Dermis microvascular lymphatic vessel endothelial cell (primary cell): ENCODE measurements at places on chromosomes 5 and 9. TPM values are rescaled to one million over a fixed set of nuclear protein-coding genes. Genes with fewer than 3 reads are reported as not detected.

- DNase-seq = no peak
Observed at GRCh38 chr9:35518981-35519679, 29.2 kb downstream of the RUSC2 start.

Gene NUTM2G
- total RNA-seq = not detected in 2 replicates

Gene FOXD4L6
- under 0.01 TPM in 1 of 2 replicates, not detected in the other for total RNA-seq

- no peak for DNase-seq
Observed at GRCh38 chr9:11338130-11338529, 725.3 kb upstream of the PTPRD start.

Gene TPPP
- 0.13 TPM in 2 replicates for total RNA-seq

Gene C5orf52
- total RNA-seq = not detected in 2 replicates

DNA sequence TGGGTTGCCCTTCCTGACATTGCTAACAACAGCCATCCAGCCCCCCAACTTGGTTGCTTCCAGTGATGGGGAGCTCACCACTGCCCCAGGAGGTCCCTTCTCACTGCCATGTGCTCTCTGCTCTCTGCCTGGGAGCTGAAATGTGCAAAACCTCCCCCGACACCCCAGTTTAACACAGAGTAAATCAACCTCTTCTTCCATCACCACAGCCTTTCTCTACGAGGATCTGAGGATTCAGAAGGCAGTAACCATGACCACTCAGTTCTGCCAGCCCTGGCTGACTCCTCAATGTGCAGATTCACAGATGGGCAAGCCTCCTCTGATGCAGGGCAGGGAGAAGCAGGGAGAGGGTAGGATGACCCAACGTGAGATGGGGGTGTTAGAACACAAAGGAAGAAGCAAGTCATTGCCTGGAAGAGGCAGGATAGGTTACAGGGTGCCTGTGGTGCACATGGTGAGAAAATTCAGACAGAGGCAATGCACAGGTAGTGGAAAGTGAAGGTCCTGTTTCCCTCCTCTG, 185.0 kb downstream of the DAB2IP start:
- DNase-seq = no peak

Gene SAPCD2
- total RNA-seq = 5.1 and 10.3 TPM in 2 replicates

DNA sequence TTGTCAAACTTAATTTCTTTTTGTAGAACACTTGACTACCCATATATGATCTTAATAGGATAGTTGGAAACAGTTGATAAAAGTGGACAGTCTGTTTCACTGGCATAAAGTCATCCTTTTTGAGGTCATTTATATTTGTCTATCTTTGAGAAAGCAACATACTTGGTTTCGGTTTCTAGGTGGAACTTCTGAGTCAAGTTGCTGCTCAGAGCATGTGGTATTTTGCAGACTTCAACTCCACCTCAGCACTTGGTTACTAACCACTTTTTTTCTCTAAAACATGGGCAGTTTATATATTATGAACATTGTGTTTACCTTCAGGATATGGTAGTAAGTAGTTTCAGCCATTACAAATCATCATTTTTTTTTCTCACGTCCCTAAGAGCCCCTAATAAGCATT, 1749.0 kb upstream of the C9orf72 start:
- DNase-seq = no peak

- no peak for DNase-seq
Observed at GRCh38 chr9:20437476-20437875, 184.8 kb downstream of the MLLT3 start.

- DNase-seq = peak; percentile 67
Observed at GRCh38 chr5:148374690-148375360, 8.9 kb upstream of the FBXO38 start.

DNA sequence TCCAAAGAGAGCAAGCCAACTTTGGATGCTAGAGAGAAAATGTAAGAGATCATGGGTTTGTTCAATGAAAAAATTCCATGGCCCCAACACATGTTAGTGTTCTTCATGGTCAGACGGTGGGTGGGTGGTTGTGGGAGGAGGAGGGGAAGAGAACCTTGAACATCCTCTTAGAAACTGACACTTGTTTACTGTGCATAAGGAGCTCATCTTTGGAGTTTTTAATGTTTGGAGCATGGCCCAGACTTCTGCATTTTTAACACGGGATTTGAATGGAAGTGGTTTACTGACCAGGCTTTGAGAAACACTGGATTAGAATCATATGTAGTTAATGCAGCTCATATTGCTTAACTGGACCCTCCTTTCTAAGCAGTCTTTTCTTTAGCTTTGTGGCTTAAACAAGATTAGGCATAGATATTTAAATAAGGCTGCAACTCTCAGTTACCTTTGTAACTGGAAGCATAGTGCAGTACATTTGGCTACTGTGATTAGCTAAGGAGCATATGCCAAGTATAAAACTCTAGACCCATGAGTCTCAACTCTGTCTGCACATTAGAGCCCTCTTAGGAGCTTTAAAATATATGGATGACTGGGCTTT, 60.1 kb downstream of the FOCAD start:
- DNase-seq = no peak

- no peak for DNase-seq
Observed at GRCh38 chr5:148923023-148923422, 96.6 kb downstream of the ADRB2 start.

GRCh38 chr9:16294133-16294770, 576.2 kb downstream of the BNC2 start:
- no peak for DNase-seq

DNA sequence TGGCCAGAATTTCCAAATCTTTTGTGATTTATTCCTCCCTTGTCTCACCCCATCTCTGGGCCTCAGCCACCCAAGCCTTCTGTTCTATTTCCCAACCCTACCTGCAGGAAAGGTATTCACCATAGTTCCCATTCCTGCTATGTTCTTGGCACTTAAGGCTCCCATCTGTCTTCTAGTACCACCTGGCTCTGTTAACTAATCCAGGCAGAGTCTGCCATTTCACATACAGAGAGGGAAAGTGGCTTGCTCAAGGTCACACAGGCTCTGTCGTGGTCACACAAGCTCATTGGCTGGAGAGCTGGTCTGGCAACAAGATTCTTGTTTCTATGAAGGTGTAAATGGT, 35.2 kb downstream of the COL27A1 start:
- no peak for DNase-seq

DNA sequence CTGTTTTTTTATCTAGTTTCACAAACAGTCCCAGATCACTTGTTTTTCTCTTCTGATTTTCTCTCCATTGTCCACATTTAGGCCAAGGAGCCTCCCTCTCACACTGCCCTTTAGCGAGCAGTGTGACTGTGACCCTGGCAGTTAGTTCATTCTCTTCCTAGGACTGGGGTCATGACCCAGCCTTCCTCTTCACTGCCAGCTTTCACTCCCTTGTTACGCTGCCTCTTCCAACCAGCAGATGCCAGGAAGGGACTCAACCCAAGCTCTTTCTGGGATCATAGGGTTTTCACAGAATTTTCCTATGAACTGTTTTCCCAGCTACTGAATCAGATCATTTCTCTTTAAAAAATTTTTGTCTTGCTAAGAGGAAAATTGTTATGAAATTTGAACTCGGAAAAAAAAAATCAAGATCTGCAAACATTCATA, 70.9 kb downstream of the LMNB1 start:
- peak; percentile 54 for DNase-seq

GRCh38 chr5:181059297-181060230, 19.5 kb downstream of the BTNL9 start:
- no peak for DNase-seq

GRCh38 chr9:83957248-83957513, 22.8 kb downstream of the HNRNPK start:
- no peak for DNase-seq

Gene RAPGEF1
- 32.9 and 41.3 TPM in 2 replicates for total RNA-seq

GRCh38 chr5:163567811-163568210, 62.4 kb downstream of the MAT2B start:
- no peak for DNase-seq

GRCh38 chr5:104084896-104085295, 522.3 kb upstream of the NUDT12 start:
- DNase-seq = no peak

- no peak for DNase-seq
Observed at GRCh38 chr9:90802386-90802985, 867 bp downstream of the SYK start.

DNA sequence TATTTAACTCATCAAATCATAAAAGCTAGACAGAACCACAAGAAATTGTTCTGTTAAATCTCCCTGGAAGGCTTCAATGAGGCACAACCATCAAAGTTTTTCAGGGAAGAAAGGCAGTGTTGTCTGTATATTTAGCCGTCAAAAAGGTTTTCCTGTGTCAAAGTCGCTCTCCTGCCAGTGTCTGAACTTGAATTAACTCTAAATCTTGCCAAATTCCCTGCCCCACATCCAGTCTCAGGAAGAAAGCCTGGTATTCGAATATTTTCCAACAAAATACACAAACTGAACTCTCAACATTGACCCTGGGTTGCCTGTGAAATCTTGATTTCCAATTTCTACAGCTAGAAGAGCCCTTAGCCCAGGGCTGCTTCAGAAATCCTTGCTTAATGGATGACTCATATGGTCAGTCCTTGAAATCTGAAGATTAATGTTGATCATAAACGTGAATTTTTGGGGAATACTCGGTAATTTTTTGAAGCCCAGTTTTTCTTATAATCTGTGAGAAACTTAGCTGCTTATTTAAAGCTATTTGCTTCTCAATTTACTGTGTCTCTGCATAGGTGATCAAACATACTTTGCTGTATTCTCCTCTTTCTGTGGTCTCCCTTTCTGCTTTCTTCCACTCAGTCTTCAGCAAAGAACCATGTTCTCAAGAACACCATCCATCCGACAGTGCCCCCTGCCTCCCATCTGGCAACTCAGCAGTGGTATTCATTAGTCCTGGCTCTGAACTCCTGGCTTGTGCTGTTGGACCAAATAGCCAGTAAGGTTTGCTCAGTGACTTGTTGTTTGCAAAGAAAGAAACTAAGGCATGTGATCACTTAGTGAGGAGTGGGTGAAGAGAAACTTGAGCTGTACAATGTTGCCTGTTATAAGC, 58.9 kb downstream of the NREP start:
- no peak for DNase-seq

Gene UBTD2
- total RNA-seq = 15.7 and 18.3 TPM in 2 replicates

Gene GKAP1
- total RNA-seq = 0.64 and 0.89 TPM in 2 replicates

GRCh38 chr5:142618130-142618523, 67.8 kb downstream of the FGF1 start:
- peak; percentile 39 for DNase-seq

DNA sequence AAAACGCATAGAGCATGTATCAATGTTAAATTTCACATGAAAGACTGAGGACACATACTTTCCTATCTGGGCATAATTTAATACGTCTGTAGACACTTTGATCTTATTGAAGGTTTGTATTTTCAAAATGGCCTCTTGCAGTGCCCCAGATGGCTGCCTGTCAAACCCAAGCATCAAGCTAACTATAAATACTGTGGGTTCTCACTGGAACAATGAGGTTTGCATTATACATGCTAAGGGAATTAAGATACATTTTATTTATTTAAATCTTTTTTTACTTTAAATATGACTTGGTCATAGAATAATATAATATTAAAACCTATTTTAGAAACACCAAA, 702.9 kb upstream of the GRAMD2B start:
- no peak for DNase-seq

DNA sequence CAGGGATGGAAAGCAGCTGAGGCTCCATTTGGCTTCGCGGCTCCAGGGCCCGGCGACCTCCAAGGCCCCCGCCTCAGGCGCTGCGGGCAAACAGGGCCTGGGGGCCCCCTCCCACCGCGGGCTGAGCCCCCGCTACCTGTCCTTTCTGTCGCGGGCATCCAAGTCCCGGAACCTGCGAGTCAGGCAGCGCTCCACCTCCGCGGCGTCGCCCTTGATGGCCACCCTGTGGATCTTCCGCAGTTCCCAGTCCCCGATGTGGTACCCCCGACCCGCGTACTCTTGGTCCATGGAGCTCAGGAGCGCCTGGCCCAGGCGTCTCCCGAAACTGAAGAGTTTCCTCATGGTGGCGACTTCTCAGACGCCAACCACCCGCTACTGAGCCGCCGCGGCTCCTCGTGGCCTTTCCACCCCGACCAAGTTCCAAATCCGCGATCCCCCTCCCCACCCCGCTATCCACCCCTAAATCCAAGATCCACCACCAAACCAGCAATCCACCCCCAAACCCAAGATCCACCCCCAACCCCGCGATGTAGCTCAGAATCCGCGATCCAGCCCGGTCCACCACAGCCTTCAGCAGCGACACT, 86.5 kb upstream of the CCDC180 start:
- DNase-seq = no peak

- DNase-seq = no peak
Observed at GRCh38 chr5:168943091-168943884, 357.7 kb downstream of the SLIT3 start.

DNA sequence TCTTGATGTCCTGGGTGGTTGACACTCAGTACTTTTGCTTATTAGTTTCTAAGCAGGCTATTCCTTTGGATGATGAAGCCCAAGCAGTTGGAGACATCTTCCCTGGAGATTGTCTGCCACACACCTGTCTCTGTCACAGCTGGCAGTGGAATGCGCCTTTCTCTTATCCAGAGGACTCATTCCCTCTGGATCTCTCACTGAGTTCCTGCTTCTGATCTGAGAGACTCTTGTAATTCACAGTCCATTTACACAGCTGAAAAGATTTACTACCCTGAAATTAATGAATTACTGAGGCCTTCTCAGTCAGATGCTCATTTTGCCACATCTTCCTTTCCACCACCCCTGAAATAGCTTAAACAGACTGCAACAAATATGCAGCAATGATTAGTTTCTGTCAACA, 15.9 kb downstream of the TAL2 start:
- no peak for DNase-seq

DNA sequence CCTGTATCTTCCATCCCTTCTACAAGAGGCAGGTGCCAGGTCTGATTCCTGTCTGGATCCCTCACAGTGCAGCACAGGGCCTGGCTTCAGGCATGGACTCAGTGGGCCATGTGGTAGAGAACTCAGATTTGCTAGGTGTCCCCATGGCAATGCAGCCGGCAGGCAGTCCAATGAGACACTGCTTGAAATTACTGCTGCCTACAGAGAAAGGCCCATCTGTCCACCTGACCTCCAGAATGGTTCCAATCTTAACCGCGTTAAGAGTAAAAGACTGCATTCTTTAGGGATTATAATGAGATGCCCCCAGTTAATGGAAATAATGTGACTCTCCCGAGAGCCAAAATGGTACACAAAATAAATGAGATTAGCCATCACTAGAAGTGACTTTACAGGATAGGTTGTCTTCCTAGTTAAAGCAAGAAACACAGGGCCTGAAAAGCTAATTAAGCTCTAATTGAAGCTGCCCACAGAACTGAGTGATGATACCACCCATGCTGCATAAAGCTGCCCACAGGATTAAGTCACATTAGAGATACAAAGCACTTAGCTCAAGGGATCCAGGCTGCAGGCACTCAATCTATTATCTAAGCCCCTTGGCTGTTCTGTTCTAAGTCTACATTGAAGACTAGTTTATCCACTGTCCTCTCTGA, 11.4 kb downstream of the FAM193B start:
- DNase-seq = no peak
